Effector memory CD4-positive, alpha-beta T cell (primary cell): ENCODE measurements at places on chromosomes 12 and 14.

- DNase-seq, result no peak
Measured at GRCh38 chr12:77214136-77214535, 148.8 kb upstream of the E2F7 start.

DNA sequence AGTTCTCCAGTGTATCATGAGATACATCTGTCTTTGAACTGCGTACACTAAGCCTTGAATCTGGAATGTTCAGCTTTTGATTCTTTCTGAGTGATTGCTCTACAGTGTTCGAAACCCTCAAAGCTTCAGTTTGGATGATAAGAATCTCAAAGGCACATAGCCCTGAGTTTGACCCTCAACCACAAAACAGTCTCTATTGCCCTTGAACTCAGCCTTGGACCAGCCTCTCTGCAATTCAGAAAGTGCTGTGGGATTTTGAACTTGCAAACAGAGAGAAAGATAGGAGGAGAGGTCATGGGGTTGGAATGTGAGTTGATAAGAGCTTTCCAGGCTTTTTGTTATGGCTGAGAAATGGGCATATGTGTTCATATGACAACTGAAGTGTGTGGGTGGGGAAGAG lies 100.3 kb downstream of the MYRFL start:
- no peak for DNase-seq

- no peak for DNase-seq
Measured at GRCh38 chr12:22821985-22822384, 197.0 kb downstream of the ETNK1 start.

- DNase-seq, result no peak
Measured at GRCh38 chr12:92457458-92458180, 245.2 kb upstream of the PLEKHG7 start.

DNA sequence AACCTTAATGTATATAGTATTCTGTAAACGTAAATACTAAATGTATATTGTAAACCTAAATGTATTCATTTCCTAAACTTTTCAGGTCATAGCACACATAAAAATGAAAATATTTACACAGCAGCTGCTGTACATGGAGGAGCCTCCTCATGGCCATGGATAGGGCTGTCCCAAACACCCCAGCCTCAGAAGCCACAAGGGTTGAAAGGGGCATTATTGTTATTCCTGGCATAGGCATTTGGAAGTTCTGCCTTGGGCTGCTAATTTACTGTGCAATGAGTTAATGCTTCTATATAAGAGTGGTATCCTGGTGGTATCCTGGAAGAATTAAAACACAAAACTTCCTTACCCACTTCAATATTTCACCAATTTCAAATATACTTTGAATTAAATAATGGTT lies 159.4 kb downstream of the SLC5A8 start:
- DNase-seq, result no peak

DNA sequence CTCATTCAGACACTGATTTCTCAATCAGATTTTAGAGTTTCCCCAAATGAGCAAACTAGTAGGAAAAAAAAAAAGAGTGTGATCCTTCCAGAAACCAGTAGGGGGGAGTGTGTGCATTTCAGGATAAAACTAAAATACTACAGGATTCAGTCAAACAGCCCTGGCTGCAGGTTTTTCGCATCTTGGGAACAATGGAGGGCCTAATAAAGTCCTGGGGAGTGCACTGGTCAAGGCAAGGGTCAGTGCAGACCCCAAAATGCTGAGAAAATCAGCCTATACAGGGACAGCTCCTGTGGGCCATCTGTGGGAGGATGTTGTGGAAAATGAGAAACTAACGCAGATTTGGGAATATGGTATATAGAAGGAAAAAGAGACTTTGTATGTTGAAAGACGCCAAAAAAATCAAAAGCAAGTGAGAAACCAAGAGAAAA lies 22.2 kb upstream of the ABCD4 start:
- DNase-seq, result no peak
